Gastrocnemius medialis (tissue), 4 donors: ENCODE measurements at places on chromosomes 7 and 10.

DNA sequence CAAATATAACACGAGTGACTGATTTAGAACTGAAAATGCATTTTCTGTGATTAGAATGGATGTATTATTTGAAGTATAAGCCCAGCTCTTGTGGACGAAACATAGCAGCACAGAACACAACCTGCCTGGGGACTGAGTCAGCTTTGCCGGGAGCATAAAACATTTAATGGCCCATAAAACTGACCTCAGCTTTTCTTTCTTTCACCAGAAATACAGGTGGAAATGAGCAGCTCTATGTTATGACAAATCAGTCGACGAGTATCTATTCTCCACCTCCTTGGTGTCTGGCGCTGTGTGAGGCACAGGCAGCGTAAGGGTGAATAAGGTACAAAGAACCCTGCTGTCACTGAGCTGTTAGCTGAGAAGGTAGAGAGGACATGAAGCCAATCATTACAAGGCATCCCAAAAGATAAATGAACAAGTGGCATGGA is 471.6 kb upstream of the AKR1E2 start:
- no peak for DNase-seq

GRCh38 chr10:118583611-118584010 is 11.8 kb downstream of the PRLHR start:
- DNase-seq, result no peak

DNA sequence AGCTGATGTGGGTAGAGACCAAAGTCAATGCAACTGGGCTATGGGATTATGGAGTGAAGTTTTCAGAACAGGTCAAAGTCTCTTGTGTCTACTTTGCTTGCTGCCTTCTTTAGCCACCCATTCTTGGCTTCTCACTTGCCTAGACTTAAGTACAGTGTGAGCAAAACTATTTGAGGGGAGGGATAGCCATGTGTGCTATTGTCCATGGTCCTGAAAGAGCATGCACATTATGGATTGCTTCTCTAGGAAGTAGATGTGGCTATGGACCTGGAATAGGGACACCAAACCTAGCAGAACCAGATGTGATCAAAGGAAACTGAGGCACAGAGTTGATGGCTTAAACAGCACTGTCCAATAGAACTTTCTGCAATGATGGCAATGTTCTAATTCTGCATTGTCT is 81.9 kb upstream of the ZNF800 start:
- no peak for DNase-seq

GRCh38 chr7:74672343-74672915 is 14.9 kb downstream of the GTF2I start:
- DNase-seq, result no peak

DNA sequence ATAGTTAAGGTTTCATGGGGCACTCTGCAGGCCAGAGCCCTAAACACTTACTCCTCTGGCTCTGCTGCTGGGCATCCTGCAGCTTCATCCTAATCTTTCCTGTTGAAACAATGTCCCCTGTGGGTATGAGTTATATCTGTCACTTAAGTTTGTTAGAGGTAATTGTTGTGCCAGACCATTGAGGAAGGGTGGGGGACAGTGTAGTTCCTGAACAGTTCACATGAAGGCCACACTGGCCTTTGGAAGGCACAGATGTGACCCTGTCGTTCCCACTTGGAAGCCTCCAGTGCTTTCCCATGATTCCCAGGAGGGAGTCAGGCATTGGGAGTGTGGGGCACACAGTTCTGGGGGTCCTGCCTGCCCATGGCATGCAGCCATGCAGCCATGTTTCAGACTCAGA is 65.3 kb downstream of the WDFY4 start:
- DNase-seq, result no peak

- no peak for DNase-seq
Observed at GRCh38 chr10:1241322-1241890, 185.2 kb downstream of the WDR37 start.

DNA sequence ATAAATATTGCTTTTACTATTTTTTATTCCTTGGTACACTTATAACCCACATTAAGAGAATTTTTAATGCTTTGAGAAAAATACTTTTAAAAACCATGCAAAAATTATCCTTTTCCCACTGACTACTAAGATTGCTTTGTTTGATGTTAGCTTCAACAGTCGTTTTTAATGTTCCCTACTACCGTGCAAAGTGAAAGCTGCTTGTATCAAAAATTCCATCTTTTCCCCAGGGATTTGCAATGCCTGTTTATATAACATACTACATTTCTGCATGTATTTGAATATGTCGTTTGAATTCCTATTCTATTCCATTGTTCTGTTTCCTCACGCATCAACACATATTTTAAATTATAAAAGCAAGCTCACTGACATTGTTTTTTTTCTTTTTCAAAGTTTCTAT is 54.4 kb downstream of the TFPI2 start:
- no peak for DNase-seq

DNA sequence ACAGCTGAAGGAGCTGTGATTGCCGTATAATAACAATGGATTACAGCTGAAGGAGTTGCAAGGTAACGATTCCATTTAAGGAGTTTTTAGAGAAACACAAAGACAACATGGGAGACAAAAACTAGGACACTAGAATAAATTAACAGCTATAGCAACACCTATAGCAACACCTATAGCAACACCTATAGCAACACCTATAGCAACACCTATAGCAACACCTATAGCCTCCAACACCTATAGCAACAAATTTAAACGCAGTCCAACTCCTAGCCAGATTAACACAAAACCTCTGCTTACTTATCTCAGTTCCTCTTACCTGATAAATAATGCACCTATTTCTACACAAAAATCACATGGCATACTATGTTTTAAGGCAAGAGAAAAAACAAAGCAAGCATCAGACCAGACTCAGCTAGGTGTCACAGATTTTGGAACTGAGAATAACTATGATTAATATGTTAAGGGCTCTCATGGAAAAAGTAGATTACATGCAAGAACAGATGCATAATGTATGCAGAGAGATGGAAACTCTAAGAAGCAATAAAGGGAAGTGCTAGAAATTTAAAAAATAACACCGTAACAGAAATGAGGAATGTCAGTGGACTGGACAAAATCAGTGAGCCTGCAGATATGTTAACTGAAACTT is 55.7 kb upstream of the SRPK2 start:
- no peak for DNase-seq

- DNase-seq, result no peak
Observed at GRCh38 chr7:87886875-87887274, 10.6 kb downstream of the DBF4 start.

- DNase-seq, result no peak
Observed at GRCh38 chr10:100805543-100806355, 60.4 kb downstream of the PAX2 start.

DNA sequence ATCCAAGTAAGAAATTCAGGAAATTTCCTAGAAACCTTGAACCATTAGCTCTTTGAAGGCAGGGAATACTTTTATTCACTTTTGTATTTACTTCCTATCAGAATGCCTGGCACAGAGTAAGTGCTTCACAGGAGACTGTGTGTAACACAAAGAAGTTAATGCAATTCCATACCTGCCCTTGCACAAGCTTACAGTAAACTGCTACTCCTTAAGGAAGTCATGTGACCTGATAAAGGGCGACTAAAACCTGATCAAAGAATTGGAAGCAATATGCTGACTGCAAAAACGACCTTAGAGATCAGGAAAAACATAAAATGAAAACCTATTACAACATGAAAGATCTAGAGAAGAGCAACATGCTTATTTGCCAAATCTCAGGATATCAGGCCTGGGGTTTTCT is 178.2 kb upstream of the HPS1 start:
- no peak for DNase-seq

- no peak for DNase-seq
Observed at GRCh38 chr7:72403458-72404076, 8.6 kb downstream of the CALN1 start.

GRCh38 chr7:84195295-84196060 is 889 bp upstream of the SEMA3A start:
- no peak for DNase-seq

- no peak for DNase-seq
Observed at GRCh38 chr7:129664029-129665012, 52.8 kb downstream of the NRF1 start.

- no peak for DNase-seq
Observed at GRCh38 chr7:155882596-155882995, 70.3 kb upstream of the SHH start.

DNA sequence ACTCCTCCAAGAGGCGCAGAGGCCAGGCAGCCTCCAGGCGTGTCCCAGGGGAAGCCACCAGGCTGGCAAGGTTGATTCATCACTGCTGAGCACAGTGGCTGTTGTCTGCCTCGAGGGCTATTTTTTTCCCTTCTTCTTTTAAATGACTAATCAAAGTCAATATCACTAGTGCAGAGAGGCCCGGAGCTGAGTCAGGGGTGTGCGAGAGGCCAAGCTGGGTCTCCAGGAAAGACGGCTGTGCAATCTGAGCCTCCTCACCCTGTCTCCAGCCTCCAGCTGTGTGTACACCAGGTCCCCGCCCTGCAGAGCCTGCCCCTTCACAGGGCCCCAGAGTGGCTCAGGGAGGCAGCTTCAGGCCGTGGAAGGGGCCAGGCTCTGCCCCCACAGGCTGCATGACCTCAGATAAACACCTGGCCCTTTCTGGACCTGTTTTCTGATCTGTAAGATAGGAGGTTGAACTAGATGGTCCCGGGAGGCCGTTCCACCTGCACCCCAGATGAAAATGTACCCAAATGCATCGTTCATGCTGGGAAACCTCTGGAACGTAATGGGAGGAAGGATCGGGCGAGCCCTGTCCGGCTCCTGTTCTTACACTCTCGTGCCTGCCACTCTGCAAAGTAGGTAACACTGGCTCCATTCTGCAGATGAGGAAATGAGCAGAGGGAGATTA is 3.7 kb downstream of the STX1A start:
- no peak for DNase-seq

DNA sequence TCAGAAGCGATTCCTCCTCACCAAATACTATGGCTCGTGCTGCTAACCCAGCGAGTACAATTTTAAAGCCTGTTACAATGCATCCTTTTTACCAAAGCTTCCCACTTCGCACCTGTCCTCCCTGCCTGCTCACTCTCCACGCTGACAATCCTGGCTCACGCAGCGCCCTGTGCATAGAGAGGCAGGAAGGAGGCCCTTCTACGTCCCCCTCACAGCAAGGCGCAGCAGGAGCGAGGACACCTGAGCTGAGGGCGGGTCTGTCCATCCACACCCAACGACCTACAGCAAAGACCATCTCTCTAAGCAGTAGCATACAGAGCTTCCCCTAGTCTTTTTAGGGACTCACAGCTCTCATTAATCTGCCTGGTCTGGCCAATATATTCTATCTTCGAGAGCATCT is 46.0 kb downstream of the MKI67 start:
- DNase-seq, result no peak
